ENCODE measurements at places on chromosomes 1 and 21.

GRCh38 chr21:42768324-42769121 is 110.8 kb downstream of the WDR4 start:
- no peak for DNase-seq

DNA sequence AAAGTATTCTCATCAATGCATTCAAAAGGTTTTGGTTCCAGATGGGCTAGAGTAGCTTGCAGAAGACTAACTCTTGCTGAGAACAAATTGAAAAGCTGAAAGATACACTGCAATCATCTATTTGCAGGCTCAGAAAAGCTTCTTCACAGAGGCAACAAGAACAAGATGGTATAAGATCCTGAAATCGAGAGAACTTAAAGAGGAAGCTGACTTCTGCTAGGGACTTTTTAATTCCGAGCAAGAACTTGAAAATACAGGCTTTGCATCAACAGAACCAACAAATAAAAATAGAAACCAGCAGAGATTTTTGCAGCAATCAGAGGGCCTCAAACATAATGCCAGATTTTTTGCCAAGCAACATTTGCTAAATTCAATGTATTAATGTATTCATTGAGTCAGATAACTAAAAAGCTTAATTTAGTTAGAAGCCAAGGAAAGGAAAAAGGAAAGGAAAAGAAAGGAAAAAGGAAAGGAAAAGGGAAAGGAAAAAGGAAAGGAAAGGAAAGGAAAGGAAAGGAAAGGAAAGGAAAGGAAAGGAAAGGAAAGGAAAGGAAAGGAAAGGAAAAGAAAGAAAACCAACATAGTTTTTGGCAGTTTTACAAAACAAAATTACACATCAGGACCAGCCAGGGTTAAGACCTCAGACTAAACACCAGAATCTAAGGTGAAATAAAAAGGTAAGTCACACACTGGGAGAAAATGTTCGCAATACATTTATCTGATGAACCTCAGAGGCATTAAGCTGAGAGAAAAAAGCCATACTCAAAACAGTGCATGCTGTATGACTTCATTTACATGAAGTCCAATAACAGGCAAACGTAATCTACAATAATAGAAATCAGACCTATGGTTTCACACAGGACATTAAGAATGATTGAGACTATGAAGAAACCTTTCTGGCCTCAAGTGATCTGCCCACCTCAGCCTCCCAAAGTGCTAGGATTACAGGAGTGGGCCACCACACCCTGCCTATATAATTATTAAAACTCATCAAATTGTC is 42.6 kb downstream of the FAF1 start:
- no peak for DNase-seq

DNA sequence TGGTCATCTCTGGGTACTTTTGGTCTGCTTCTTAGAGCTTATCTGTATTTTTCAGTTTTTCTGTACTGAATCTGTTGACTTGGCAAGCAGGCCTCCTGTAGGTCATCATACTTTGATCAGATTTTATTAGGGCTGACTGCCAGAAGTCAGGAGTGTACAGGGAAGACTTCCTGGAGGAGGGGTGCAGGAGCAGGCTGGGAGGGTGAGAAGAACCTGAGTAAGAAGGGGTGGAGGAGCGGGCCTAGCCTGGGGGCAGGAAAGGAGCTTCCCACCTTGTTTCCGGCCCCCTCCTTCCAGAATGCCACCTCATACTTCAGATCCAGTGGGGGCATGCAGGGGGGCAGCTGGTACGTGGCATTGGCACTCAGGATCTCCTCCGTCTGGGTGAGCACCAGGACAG is 18.3 kb upstream of the IL22RA1 start:
- no peak for DNase-seq

DNA sequence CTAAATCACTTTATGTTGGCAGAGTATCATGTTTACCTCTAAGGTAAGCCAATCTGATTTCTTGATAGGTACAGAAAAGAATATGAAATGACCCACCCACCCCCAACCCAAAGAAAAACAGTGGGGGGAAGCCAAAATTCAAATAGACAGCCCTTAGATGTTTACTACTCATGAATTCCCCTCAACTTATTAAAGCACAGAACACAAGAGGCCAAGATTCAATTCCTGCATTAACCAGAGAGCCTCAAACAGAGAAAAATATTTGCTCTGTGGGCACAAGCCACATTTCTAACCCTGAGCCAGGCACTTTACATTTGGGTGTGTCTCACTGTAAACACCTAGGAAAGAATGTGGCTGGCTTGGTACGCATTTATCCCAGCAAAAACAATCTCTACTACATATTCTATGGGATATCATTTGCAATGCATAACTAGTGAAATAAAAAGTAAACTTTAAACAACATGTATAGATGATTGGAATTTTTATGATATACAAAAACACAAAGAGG is 84.3 kb downstream of the PTPN14 start:
- no peak for DNase-seq

DNA sequence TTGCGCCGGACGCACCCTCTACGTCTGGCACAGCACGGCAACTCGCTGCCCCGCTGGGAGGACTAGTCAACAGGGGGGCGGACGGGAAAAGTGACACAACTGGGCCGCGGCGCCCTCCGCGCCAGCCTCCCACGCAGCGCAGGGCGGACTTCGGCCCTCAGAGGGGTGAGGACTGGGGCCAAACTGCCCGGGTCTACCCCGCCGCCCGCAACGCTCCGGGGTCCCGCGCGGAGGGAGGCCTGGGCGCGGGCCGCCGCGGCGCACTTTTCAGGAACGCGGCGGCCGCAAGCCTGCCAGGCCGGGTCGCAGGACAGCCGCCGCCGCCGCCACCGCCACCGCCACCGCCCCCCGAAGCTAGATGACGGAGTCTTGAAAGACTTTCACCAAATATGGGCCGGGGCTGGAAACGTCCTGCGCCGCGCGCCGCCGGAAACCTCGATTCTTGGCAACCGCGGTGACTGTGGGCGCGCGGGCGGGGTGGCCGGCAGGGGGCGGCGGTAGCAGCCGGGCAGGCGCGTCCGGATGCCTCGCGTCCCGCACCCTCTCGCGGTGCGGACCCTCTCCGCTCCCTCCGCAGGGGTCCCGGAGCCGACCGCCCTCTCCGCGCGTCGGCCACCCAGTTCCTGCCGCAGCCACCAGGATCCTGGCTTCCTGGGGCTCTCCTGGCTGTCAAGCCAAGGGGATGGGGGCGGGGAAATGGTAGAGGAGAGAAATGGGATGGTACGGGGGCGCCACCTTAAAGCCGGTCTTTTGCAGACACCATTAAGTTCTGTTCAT is 3.7 kb upstream of the CCN1 start:
- DNase-seq = peak; percentile 96

DNA sequence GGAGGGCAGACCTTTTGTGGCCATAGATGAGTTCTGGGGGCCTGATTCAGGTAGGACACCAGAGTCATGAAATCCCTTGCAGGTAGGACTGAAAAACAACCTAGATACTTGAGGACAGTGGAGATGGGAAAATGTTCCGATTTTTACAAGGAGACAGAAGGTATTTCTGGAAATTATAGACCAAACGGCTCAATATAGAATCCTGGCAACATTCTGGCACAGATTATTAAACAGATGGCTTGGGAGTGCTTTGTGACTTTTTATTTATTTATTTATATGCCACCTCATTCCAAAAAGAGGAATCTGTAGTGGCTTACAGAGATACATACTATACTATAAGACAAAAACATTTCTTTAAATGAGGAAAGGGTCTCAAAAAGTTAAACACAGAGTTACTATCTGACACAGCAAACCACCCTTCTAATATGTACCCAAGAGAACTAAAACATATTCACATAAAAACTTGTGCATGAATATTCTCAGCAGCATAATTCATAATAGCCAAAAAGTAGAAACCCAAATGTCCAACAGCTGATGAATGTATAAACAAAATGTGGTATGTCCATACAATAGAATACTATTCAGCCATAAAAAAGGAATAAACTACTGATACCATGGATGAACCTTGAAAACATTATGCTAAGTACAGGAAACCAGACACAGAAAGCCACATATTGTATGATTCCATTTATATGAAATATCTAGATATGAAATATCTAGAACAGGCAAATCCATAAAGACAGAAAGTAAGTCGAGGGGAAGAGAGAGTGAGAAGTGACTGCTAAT is 49.8 kb downstream of the CDK18 start:
- no peak for DNase-seq

DNA sequence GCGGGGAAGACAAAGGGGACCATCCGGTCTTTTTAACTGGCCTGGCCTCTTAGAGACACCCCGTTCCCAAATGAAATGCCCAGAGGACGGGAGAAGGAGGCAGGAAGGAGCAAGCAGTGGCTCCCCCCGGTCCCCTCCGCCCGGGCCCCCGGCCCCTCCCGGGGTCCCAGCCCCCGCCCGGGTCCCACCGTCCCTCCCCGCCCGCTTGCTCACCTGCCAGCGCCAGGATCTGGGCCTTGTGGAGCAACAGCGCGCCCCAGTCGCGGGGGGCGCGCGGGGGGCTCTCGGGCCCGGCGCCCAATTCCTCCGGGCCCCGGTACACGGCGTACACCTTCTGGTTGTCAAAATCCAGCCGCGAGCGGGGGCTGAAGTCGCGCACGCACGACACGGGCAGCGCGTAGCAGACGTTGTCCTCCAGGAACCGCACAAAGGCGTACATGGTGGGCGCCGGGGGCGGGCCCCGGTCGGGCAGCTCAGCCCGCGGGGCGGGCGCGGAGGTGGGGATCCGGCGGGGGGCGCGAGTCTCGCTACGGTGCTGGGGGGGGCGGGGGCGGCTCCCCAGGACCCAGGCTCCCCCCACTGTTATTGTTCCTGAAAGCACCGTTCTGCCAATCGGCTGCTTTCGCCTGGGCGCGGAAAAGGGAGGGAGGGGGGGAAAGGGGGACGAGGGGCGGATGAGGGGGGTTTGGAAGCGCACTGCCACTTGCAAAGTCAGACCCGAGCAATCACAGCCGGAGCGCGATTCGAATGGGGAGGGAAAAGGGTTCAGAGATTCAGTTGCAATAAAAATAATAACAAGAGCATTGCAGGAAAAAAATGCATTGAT is at the start of gene BEND5:
Gene BEND5, minus strand, starts transcription at position 499 of the 826 bp plus-strand sequence. Its CDS starts 60 bp downstream, at position 439.
- peak; percentile 73 for DNase-seq

Data from ascending aorta (tissue), 2 donors.